AG09309 (cell line): ENCODE measurements at places on chromosomes 4 and X.

DNA sequence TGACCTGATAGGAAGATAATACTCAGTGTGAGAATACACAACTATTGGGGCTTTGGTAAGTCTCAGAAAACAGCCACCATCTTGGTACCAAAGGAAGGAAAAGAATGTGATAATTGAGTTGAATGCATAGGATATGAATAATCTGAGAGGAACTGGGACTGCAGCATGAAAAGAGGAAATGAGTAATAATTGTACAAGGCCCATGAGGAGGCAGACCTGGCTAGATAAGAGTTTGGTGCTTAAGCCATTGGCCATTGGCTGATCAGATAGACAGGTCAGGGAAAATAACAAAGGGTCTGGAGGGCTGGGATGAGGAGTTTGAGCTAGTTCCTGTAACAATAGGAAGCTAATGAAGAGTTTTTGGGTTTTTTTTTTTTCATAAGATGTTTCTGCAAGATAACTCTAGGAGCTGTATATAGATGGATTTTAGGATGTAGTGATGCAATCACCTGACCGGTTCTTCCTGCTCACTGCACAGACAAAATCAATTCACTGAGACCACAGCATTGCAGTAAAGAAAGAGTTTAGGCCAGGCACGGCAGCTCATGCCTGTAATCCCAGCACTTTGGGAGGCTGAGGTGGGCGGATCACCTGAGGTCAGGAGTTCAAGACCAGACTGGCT lies 5.3 kb upstream of the TRMT2B start:
- DNase-seq, result no peak

- no peak for DNase-seq
Observed at GRCh38 chr4:151165205-151166000, 66.0 kb downstream of the RPS3A start.

DNA sequence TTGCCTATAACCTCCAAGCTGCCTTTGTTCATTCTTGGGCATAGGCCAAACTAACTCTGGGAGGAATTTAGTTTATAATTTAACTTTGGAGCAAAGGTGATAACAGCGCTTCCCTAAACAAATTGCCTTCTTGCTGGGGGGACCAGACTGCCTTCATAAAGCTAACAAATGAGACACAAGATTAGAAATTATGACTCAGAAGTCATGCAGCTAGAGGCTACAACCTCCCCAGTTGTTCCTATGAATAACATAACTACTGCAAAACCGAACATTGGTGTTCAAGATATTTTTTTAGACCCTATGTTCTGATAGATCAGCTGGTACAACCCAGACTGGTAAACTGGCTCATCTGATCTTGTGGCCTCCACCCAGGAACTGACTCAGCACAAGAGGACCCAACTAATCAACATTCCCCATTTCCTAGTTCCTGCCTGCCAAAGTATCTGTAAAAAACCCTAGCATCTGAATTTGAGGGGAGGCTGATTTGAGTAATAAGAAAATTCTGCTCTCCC lies 22.0 kb upstream of the TMPRSS11B start:
- DNase-seq, result no peak

DNA sequence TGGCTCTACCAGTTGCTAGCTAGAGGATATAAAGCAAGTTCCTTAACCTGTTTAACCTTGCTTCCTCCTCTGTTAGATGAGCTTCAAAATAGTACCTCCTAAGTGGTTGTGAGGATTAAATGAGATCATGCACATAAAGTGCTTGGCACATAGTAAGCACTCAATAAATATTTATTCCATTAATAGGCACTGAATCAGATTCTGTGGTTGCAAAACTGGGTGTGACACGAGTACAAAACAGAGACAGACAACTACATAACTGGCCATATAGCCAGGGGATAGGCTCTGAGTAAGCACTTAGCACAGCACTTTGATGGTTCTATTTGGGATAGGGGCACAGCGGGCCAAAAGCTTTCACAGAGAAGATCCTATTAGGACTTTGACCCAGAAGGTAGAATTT lies 150.3 kb downstream of the RELL1 start:
- DNase-seq, result no peak

GRCh38 chr4:93475730-93476129 lies 352.8 kb upstream of the ATOH1 start:
- DNase-seq, result no peak

DNA sequence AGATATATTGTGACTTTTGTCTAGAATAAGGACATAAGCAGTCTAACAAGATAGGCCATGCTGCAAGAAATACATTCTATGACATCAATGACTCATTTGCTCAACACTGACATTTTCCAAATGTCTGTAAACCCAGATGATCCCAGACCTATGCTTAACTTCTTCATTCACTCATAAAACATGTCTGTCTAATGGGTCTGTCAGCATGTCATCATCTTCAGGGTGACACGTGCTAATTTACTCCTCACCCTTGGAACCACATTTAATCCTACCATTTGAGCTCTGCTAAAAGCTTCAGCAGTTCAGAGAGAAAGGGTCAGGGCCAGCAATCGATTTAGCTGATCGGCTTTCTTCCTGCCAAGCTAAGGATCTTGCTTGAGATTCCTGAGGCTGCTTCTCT lies 109.4 kb upstream of the MAP3K15 start:
- no peak for DNase-seq

DNA sequence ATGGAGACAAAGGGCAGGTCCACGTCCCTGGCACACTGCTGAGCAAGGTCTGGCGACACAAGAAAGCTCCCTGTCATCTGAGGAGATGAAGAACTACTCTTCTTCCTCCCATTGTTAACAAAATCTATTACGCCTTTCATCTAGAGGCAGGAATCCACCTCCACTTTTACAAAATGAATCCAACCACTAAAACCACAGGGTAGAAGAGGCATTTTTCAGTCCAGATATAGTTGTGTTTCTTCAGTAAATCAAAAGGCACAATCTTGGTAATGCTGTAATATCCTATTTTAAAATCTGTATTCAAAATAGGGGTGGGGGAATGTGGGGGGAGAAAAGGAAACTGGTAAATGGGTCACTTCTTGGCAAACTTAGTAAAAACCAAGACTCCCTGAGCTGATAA lies 101.4 kb downstream of the CDS1 start:
- no peak for DNase-seq

- DNase-seq, result no peak
Observed at GRCh38 chr4:174657472-174657871, 135.2 kb upstream of the HPGD start.

GRCh38 chr4:173174594-173175012 lies 6.0 kb downstream of the GALNT7 start:
- no peak for DNase-seq

DNA sequence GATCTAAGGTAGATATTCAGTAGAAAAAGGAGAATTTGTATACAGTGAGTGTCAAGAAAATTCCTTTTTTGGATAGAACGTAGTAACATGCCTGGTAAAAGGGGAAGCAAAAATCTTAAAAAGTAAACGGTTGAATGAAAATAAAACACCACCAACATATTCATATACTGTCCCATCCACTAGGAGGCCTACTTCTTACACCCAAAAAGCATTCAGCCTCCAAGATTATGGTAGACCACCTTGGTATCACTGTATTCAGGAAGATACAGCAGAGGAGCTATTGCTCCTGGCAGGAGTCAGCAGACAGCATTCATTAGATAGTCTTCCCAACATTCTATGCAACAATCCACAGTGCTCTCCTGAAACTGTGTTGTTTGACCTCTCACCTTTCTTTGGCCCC lies 274.6 kb upstream of the MAGEB2 start:
- no peak for DNase-seq
